ENCODE measurements at places on chromosomes 7 and 10. TPM values are rescaled to one million over a fixed set of nuclear protein-coding genes. Genes with fewer than 3 reads are reported as not detected.

Gene SYT15B
- 3.0 TPM for total RNA-seq

Gene ARL5B
- 14.5 TPM for total RNA-seq

Gene BEND7
- 44.5 TPM for total RNA-seq

Gene SORCS1
- total RNA-seq: 0.23 TPM

Gene VSTM2A
- total RNA-seq: 3.9 TPM

Gene PNLIP
- not detected for total RNA-seq

Gene PRKCQ
- total RNA-seq: 1.4 TPM

Gene IMMP2L
- 20.4 TPM for total RNA-seq

Gene CUBN
- 9.7 TPM for total RNA-seq

Gene SEMA3A
- total RNA-seq: 1.6 TPM

All from prostate gland (tissue), 2 donors.